ENCODE measurements at places on chromosomes 13 and 19. TPM values are rescaled to one million over a fixed set of nuclear protein-coding genes. Genes with fewer than 3 reads are reported as not detected.

DNA sequence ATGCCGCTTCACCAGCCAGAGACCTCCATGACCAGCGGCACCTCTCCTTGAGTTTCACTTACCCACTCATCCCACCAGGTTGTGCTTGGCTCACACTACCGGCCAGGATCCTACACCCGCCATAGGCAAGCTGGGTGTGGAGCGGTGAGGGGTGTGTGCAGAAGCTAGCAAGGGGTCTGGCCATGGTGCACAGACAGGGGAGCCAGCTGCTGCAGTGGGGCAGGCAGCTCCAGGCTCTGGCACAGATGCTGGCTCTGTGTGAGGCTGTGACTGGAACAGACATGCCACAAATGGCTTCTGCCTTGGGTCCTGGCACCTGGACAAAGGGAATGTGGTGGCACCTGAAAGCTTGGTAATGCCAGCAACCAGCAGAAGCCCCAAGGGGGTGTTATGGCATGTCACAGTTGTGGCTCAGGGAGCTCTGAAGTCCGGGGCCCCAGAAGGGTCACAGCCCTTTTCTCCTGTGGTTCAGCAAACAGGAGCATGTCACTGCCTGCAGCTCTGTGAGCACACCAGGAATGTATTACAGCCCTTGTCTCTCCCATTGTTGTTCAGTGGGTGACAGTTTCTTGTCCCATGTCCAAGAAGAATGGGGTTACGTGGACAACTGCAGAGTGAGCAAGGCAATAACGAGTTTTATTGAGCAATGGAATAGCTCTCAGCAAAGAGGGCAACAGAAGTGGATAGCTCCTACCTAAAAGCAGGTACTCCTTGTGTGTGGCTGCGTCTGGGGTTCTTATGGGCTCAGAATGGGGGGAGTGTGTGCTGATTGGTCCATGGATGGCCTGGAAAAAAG is 2791.0 kb upstream of the PCDH20 start:
- no peak for DNase-seq

The SCN1B gene
- 1.8 TPM for total RNA-seq

DNA sequence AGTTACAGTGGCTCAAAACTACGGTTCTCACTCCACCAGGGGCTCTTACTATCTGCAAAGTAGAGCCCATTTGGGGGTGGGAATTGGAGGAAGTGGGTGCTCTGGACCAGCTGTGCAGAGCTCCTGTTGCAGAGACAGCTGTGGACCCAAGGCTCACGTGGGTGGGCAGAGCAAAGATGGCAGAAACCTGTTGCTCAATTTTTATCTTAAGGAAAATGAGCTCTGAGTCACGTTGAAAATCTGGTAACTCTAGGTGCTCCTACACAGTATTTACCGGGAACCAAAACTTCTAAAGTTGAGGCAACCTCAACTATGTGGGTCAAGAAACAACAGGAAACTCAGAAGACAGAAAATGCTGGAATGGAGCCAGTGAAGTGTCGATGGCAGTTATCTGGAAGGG is 30.2 kb upstream of the SLC15A1 start:
- DNase-seq = no peak

DNA sequence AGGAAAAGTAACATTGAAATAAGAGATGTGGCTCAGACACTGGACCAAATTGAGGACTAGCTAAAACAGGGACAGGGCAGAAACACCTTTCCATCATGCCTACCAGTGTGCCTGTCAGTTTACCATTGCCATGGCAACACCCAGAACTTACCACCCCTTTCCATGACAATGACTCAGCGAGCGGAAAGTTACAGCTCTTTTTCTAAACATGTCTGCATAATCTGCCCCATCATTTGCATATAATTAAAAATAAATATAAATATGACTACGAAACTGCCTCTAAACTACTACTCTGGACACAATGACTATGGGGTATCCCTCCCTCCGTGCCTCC is 96.0 kb downstream of the UBL3 start:
- DNase-seq = no peak

The CBLC gene
- not detected for total RNA-seq
